GM04504 (cell line): ENCODE measurements at places on chromosomes 12 and 14.

DNA sequence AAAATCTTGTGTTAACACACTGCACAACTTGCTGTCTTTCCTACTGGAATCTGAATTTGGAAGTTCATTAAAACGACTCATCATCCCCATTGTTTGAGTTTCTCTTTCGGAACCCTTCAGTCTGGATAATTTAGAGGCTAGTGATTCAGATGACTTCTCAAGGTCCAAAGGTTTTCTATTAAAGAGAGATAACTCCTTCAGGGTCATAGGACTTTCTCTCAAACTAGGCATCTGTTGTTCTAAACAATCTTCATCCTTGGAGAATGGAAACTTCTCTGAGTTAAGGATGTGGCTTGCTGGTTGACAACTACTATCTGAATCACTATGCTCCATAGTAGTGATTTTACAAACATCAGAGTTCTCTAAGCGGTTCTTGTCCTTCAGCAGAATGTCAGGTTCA is 4.4 kb downstream of the MLH3 start:
- DNase-seq: no peak

- DNase-seq: no peak
Observed at GRCh38 chr14:70680748-70681147, 39.0 kb downstream of the TTC9 start.

DNA sequence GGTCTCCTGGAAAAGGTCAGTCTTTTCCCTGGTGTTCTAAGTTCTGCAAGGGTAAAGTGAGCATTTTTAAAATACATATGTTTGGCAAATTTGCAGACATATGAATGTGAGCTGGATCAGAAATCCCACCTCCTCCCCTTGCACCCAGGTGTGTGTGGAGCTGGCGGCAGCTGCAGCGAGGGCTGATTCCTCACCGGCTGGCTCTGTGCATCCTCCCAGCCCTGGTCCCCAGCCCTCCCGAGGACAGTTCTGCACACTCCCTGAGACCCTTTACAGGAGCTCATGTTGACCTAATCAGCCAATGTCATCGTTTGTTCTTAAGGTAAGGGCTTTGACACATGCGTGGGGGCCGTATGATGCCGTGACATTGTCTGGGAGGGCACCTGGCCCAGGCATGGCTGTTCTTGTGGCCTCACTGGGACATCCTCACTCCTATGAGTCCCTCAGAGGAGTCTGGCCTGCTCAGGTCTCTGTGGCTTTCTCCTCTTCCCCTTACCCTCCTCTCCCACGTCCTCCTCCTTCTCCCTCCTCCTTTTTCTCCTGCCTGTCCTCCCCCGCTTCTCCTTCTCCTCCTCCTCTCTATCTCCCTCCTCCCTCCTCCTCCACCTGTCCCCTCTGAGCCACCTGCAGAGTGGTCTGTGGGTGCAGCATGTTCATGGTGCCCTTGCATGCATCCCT is 289.2 kb upstream of the SFSWAP start:
- no peak for DNase-seq

DNA sequence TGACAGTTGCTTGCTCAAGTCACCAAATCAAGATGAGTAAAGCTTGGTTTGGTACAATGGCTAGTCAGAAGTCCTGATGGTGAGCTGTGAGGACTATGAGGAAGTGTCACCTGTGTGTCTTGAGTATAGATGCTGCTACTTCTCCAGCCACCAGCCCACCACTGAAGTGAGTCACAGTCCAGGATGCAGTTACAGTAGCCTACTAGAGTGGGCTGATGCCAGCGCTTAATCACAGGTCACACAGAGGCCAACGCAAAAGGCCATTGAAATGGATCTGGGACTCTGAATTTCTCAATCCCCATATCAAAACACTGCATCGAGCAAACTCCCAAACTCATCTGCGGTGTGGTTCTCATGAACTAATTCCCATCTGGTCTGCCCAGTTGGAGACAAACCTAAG is 223.1 kb downstream of the ANO6 start:
- DNase-seq: no peak

- DNase-seq: no peak
Observed at GRCh38 chr12:98319716-98320425, 195.5 kb upstream of the TMPO start.

GRCh38 chr12:92078167-92079053 is 67.2 kb downstream of the BTG1 start:
- peak; percentile 99 for DNase-seq

DNA sequence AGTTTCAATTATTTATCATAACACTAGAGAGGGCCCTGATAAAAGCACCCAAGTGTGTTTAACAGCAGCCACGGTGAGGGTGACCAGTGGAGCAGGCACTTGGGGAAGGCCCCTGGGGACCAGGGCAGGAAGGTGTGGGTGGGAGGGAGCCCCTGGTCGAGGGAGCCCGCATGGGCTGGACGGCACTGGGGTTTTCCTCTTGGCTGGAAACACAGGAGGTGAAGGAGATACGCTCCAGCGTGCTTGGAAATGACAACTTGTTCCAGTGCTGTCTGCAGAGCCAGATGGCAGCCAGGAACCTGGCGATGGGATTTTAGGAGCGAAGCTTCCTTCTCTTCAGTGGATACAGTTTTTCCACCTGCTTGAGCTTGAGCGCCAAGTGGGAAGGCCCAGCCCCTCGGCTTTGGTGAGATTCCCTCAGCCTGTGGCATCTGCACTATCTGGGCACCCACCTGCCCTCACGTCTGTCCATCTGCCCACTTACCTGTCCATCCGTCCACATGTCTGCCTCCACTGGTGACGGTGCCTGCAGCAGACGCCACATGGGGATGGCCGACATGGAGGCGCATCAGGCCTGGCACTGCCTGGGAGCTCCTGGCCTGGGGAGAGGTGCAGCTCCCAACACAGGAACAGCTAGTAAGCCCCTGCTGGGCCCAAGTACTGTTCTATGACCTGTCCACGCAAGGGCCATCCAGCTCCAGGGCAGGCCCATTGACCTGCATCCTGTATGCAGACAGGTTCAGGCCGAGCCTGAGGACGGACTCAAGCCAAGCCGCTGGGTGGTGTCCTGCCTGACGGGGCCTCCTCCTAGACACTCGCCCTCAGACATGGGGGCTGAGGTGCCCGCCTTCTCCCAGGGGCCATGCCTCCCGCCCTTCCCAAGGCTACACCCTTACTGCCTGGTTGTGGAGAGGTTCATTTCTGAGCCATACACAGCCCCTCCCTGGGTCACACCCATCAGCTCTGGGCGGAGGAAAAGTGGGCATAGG is 192.2 kb upstream of the C14orf180 start:
- DNase-seq: no peak

- no peak for DNase-seq
Observed at GRCh38 chr12:11242656-11243055, 26.9 kb downstream of the PRB3 start.

- no peak for DNase-seq
Observed at GRCh38 chr14:101953151-101953550, 11.2 kb upstream of the DYNC1H1 start.
